ENCODE measurements at places on chromosomes 3 and 15.

DNA sequence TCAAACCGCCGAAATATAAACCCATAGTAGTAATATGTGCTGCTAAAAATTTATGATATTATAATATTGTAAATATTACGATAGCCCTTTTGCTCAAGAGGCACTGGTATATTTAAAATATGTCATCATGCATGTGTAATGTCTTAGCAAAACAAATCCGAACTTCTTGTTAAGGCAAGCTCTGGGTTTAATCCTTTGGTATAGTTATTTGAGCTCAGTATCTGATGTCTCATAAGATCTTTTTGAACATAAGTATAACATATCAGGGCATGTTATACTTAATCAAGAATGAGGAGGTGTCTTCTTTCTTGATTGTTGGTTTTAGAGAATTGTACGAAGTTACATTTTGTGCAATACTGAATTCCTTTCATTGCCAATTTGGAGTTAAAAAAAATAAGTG lies 154.1 kb upstream of the CBLB start:
- DNase-seq, result no peak

- no peak for DNase-seq
Measured at GRCh38 chr15:33188641-33189257, 5.8 kb downstream of the FMN1 start.

DNA sequence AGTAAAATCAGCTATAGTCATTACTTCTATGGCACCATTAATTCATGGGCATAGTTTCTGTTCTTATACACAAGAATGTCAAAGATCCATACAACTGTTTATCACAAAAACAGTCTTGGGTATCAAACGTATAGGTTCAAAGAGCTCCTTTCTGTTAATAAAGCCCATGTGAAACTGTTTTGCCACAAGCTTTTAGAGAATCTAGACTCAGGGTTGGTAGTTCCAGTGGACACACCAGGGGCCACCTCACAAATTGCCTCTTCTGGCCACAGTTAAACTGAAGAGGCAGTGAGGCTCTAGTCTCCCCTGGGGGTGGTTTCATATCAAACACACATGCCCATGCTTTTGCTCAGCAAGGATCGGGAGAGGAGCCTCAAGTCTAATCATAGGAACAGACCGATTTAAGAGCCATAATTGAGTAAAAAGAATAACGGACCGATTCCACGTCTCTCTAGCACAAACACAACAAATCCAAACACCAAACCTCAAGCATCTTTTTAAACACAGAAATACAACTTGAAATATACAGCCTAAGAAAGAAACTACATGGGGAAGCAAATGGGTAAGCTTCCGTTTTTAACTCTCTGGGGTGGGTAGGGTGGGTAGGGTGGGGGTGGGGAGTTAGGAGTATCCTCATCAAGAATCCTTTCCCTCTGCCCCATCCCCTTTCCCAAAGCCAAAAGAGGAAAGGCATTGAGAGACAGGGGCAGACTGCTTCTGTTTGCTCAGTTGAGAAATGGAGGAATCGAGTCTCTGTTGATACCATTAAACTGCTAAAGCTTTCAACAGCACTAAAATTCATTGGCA lies 443.3 kb downstream of the MAGI1 start:
- DNase-seq, result no peak

DNA sequence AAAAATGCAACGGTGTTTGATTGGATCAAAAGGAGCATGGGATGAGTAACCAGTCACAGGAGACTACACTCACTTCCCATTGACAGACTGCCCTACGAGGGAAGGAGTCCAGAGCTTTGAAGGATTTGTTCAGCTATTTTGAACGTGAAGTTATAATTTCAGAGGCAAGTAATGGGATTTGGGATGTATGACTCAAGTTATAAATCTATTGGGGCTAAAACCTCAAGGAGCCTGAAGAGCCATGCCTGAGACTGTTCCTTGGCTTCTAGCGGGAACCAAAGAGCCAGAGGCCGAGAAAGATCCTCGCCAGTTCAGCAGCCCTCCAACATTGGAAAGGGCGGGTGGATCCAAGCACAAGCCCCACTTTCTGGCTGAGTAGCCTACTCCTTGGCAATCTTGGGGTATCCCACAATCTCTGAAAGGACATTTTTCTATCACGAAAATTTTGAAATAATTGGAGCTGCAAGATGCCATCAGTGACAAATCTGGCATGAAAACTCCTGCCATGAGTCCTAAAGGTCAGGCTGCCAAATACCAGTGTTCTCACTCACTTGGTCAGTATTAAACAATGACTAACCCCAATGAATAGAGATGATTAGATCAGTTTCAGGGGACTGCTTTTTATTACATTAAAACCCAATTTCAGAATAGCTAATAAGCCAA lies 48.6 kb upstream of the SLCO2A1 start:
- DNase-seq, result no peak

GRCh38 chr3:105864212-105864611 lies 4.6 kb downstream of the CBLB start:
- no peak for DNase-seq

- no peak for DNase-seq
Measured at GRCh38 chr15:90761629-90762028, 44.5 kb downstream of the BLM start.

DNA sequence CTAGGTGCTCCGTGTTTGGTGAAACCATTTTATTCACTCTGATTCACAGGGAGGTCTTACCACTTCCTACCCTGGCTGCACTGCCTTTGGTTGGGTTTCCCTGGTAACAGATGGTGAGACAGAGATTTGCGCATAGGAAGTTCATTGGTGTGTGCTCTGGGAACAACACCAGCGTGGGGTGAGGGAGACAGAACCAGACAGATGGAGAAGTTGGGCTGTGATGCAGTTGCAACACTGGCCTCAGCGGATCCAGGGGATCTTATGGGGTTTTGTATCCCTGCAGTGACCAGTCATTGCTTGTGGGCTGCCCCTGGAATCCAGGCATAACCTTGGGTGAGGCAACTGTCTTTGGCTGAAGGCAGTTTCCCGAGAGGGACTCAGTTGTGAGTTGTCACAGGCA lies 12.5 kb upstream of the IL16 start:
- no peak for DNase-seq

GRCh38 chr15:52254391-52254790 lies 41.2 kb downstream of the MYO5C start:
- DNase-seq, result no peak

GRCh38 chr15:49538520-49538919 lies 82.1 kb downstream of the FAM227B start:
- DNase-seq, result no peak

GRCh38 chr15:39468828-39469227 lies 112.1 kb upstream of the THBS1 start:
- no peak for DNase-seq

- no peak for DNase-seq
Measured at GRCh38 chr3:180117381-180118163, 80.8 kb upstream of the PEX5L start.

DNA sequence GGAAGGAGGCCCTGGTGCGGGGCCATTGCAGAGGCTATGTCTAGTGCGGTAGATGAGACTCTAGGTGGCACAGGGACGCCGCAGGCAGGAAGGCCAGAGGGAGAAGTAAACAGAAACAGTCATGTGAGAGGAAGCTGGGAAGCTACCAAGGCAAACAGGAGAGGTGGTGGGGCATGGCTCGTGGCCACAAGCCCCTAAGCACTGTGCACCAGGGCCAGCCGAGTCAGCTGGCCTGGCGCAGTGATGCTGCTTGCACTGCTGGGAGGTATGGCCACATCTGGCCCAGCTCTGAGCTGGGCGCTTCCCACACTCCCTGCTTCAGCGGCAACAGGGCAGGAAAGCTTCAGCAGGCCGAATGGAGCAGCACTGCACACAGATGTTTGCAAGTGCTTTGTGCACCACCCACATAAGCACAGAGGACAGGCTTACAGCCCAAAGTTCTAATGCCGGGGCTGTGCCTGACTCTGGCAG lies 76.6 kb downstream of the SRGAP3 start:
- no peak for DNase-seq

- DNase-seq, result no peak
Measured at GRCh38 chr3:189389346-189389745, 217.6 kb downstream of the TPRG1 start.

- DNase-seq, result no peak
Measured at GRCh38 chr3:133945381-133946095, 49.9 kb upstream of the RAB6B start.

- DNase-seq, result peak; percentile 97
Measured at GRCh38 chr3:160399125-160400029, at the start of the genes IFT80 and SMC4. TSS of gene IFT80 (minus strand) at chr3:160399225. CDS start at chr3:160384600, 14,625 bp downstream. TSS of gene SMC4 (plus strand) at chr3:160399650. CDS start at chr3:160400827, 1,177 bp downstream.

- no peak for DNase-seq
Measured at GRCh38 chr3:148512648-148513047, 185.1 kb upstream of the AGTR1 start.

DNA sequence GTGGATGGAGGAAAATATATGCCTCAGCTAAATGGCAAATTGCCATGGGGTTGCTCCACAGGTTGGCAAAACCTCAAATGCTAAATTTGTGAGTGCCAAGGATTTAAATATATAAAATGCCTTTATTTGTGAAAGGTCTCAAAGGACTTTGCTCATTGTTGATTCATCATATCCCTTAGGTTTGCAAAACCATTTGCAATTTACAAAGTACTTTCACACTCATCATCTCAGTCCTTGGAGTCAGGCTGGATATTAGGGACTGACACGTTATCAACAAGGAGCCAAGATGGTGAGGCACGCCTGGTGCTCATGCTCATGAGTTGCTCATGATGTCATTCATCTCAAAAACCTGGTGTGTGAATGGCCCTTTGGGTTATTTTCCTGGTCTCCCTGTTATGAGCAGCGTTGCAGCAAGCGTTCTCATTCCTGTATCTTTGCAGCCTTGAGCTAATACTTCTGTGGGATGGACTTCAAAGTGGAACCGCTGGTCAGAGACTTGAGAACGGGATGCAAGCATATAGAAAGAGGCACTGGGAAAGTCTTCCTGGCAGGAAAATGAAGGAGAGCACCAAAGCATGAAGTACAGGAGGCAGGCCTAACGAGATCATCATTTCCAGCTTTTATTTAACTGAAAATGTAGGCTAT lies 66.0 kb downstream of the MYO1E start:
- DNase-seq, result no peak

DNA sequence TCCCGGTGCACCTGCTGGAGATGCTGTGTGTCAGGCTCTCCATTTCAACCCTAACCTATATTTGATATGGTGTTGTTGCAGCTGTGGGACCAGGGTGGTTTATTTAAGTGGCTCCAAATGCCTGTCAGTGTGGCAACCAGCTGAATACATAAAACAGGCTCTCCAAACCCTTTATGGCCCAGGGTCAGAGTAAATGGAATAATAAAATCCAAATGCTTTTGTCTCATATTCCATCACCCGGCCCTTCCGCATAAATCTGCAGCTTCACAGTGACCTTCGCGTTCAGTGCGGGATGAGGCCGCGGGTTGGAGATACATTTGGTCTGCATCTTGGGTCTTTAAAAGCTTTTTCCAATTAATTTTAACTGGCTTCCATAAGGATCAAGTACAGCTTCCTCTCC lies 382.1 kb upstream of the NR2F2 start:
- DNase-seq, result no peak

DNA sequence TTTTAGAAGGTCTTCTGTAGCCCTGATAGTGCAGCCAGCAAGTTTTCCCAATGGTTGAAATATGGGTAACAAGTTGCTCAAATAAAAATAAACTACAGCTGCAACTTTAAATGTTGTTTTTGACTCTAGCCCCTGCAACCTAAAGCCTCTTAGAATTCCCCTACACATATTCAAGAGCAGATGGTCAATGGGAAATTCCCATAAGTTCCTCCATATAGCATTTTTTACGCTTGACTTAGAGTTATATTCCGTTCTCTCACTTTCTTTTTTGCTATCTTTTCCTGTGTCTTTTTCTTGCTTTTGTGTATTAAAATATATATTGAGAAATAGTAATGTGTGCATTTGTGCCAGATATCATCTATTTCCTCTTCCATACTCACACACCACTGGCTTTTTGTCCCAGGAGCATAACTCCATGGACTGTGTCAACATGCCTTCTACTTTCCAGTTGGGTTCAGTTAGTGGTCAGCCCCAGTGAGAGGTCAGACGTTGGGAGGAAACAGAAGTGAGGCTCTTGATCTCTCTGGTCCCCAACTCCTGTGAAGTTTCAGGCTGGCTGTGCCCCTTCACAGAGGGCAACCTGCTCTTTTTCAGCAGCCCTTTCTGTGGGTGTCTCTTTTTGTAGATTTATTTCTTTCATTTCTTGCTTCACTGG lies 63.3 kb upstream of the TP63 start:
- no peak for DNase-seq

GRCh38 chr15:65020419-65020818 lies 9.0 kb downstream of the MTFMT start:
- DNase-seq, result no peak

DNA sequence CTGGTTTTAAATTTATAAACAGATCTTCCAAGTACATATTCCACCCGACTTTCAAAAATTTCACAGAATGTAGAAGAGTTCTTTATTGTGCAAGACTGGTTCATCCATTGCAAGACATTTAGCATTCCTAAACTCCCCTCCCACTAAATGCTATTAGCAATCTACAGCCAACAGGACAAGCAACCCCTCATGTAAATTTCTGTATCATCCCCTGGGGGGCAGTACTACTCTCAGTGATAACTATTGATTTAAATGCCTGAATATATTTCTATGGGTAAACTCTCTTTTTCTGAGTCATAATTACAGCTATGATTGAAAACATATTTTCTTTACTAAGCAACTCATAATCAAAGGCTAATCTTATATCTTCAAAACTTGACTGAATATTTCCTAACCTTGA lies 10.7 kb upstream of the SLC15A2 start:
- no peak for DNase-seq

- DNase-seq, result peak; percentile 89
Measured at GRCh38 chr15:40098489-40099261, 10.0 kb downstream of the BMF start.

GRCh38 chr15:42101861-42102260 lies 7.5 kb upstream of the PLA2G4D start:
- no peak for DNase-seq

GRCh38 chr15:93088981-93089726 lies at the start of gene RGMA:
TSS of gene RGMA (minus strand) at chr15:93089211. CDS start at chr15:93088932, 279 bp downstream.
- DNase-seq, result peak; percentile 62

DNA sequence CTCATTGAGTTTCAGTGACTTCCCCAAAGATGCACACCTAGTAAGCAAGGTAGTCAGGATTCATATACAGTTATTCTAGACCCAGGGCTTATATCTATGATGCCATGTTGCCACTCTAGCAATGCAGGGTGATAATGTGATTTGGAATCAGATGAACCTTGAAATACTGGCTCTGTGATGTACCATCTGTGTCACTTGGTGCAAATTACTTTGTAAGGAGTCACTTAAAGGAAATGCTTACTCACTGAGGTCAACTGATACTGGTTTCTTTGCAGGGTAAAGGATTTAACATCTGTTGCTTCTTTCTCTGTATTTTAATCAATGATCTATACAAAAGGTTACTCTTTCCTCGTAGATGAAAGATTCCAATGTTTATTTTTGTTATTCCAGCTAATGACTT lies 10.8 kb downstream of the ASB14 start:
- DNase-seq, result no peak

GRCh38 chr3:43043071-43043766 lies 62.7 kb downstream of the POMGNT2 start:
- DNase-seq, result no peak

DNA sequence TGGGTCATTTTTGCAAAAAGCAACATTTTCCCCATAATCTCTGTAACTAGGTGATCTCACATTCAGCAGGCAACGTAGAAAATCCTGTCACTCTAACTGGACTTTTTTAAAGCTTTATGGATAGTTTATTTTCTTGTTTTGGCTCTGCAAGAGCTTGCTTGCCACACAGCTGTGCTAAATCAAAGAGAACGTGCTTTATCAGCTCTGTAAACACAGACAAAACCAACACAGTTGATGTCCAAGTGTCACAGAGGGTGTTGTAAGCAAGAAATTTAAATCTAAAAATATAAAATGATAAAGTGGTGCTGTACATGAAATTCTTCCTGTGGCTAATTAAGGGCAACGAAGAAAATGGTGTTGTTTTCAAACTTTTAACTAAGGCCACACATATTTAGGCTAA lies 97.5 kb upstream of the STAC start:
- no peak for DNase-seq

Data from activated CD8-positive, alpha-beta memory T cell treated with anti-CD3 and anti-CD28 coated beads for 24 hours (primary cell).